ENCODE measurements at places on chromosomes 16 and 17. TPM values are rescaled to one million over a fixed set of nuclear protein-coding genes. Genes with fewer than 3 reads are reported as not detected.
A peak's percentile ranks its signal among the peaks of the same experiment; 100 is the strongest.

GRCh38 chr16:48075398-48075797, 80.4 kb downstream of the ABCC12 start:
- DNase-seq = no peak

The RAB40B gene
- polyA plus RNA-seq = 16.7 TPM

The MSLN gene
- 18.1 TPM for polyA plus RNA-seq

- no peak for DNase-seq
Measured at GRCh38 chr17:17035490-17035889, 6.8 kb upstream of the MPRIP start.

The TMEM94 gene
- polyA plus RNA-seq = 101 TPM

DNA sequence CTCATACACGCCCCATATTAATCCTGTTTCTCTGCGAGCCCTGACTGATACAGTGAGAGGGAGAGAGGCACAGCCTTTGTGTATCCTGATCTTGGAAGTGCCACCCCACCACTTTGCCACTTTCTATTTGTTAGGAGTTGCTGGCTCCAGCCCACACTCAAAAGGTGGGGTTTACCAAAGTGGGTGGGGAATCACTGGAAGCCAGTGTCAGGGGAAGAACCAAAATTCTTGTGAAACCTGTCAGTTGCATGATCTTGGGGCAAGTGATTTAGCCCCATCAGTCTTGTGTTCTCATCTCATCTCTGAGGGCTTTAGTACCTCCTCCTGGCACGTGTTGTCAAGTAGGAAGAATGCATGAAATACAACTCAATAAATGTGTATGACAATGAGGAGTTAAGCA, 119.5 kb downstream of the SOX9 start:
- no peak for DNase-seq

The TMEM114 gene
- polyA plus RNA-seq = 0.18 TPM

- no peak for DNase-seq
Measured at GRCh38 chr16:46852130-46852529, 21.1 kb upstream of the C16orf87 start.

DNA sequence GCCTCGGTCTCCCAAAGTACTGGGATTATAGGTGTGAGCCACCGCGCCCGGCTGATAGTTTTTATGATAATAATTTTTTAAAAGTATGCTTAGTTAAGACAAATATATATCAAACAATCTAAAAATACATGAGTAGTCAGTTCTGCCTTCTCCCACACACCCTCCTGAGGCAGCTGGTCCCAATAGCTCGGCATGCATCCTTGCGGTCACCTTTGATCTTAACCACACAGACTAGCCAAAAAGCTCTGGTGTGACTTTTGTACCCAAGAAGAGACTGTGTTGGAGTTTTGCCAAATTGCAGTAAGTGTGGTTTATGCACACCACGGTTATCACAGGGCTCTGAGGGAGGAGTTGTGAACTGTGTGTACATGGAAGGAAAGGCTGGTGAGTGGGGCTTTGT, 25.6 kb downstream of the ATP6V0A1 start:
- no peak for DNase-seq

The PDILT gene
- polyA plus RNA-seq = 0.11 TPM

GRCh38 chr16:1991135-1991551, 1.4 kb downstream of the SYNGR3 start:
- DNase-seq = no peak

- DNase-seq = peak; percentile 40
Measured at GRCh38 chr17:73401911-73402310, 90.1 kb upstream of the CDC42EP4 start.

- no peak for DNase-seq
Measured at GRCh38 chr16:85696781-85697180, 8.0 kb upstream of the GINS2 start.

DNA sequence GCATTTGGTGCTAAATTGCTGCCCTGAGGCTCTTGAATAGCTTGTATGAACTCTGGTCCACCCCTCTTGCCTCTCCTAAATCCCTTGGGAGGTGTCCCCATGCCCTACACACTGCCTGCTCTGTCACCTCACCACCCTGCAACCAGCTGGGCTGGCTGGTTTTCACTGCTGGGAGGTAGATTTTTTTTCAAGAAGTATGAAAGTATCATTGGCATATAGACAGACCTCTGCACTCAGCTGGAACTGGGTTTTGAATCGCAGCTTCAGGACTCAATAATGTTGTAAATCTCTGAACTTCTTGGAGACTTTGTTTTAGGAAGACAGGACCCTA, 184.9 kb downstream of the MSI2 start:
- DNase-seq = no peak

DNA sequence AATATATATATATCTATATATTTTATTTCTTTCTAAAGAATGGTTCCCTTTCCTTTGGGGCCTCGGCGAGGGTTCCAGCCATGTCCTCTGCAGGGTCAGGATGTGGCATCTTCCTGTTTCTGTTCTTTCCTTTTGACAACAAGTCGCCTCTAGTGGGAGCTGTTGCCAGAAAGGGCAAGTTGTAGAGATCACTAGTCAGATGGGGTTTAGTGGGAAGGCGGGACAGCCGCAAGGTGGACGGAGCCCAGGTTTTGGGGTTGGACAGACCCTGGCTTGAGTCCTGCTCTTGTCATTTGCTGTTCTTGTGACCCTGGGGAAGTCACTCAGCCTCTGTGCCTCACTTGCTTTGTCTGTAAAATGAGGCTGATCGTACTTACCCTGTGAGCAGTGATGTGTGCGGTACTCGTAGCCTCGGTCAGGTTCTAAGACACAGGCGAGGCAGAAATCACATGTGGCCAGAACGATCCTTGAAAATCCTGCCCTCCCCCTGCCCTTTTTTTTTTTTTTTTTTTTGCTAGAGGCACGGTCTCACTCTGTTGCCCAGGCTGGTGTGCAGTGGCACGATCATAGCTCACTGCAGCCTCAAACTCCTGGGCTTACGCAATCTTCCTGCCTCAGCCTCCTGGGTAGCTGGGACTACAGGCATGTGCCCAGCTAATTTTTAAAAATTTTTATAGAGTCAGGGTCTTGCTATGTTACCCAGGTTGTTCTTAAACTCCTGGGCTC, 80.1 kb downstream of the ABCC6 start:
- no peak for DNase-seq

The CRYBA1 gene
- not detected for polyA plus RNA-seq

- no peak for DNase-seq
Measured at GRCh38 chr16:81551821-81552304, 107.3 kb downstream of the CMIP start.

DNA sequence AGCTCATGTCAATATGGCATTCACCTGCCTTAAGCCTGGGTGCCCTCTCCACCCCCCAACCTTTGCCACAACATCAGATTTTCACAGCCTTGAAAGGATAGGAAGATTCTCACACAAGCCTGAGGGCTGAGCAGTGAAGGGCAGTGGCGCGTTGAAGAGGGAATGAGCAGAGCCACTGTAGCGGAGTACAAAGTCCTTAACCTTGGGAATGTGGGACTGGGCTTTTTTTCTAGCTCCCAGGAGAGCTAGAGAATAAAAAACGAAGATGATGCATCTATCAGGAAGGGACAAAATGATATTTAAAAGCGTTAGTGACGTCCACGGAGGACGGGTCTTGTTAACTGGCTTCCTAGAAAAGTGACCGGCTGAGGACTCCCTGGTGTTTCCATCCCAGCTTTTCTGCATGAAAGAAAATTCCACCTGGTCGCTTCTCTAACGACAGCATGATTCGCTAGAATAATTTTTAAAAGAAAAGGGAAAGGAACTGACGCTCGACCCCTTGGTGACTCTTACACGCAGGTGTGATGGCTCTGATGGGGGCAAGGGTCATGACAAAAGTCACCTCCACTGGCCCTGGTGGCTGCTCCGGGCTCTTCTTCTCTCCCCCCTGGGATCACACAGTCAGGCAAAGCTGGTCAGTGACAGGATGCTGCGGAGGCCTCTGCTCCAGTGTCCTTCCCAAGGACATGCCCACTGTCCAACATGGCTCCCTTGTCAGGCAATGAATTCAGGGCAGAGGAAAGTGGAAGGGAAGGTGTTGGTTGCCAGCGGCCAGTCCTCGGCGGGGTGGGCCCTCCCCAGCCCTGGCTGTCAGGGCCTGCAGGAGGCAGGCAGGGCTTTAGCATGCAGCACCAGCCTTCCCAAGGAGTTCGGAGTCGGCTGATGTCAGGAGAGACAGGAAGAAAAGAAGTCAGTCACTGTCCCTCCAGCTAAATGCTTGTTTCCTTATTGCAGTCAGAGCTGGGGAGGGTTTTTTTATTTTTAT, 58.4 kb upstream of the IRX3 start:
- no peak for DNase-seq

DNA sequence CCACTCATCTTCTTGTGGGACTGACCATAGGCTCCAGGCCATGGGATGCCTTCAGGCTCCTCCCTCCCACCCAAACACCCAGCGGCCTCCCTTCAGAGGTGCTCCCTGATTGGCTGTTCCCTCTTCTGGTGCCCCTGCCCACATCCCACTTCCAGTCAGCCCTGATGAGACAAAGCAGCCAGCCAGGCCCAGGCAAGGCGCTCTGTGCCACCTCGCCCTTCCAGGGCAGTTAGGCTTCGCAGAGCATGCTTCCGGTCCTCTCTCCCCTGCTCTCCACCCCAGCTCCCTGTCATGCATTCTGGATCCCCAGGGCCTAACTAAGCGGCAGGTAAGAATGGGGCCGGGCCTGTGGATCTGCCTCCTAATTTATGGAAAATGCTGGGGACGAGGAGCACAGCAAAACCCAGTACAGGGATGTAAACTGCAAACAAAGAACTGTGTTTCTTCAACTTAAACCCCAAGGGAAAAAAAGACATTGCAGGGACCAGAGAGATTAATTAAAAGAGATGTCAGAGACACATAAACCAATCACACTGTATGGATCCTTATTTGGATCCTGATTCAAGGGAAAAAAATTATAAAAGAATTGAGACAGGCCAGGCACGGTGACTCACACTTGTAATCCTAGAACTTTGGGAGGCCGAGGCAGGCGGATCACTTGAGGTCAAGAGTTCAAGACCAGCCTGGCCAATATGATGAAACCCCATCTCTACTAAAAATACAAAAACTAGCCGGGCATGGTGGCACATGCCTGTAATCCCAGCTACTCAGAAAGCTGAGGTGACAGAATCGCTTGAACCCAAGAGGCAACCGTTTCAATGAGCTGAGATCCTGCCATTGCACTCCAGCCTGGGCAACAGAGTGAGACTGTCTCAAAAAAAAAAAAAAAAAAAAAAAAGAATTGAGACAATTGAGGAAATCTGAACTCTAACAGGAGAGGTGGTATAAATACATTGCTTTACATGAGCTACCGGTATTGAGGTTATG, 26.0 kb downstream of the ZDHHC7 start:
- no peak for DNase-seq

GRCh38 chr17:77107506-77108433, 33.0 kb upstream of the SEC14L1 start:
- DNase-seq = no peak

- DNase-seq = no peak
Measured at GRCh38 chr16:12231666-12232065, 255.1 kb downstream of the SNX29 start.

DNA sequence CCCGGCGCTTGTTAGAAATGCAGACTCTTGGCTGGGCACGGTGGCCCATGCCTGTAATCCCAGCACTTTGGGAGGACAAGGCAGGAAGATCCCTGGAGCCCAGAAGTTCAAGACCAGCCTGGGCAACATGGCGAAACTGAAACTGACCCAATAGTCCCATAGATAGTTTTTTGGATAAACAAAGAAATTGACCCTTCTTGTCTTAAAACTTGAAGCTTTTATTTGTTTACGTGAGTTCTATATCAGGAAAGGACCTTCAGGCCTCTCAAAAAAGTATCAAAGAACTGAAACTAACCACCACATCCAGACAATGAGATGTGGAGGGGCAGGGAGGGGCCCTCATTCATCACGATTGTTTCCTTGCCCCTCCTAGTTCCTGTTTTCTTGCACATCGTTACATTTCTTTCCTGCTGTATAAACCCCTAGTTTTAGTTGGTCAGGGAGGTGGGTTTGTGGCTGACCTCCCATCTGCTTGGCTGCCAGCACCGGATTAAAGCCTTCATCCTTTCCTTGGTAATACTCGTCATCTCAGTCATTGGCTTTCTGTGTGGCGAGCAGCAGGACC, 29.9 kb upstream of the PRM1 start:
- DNase-seq = no peak

DNA sequence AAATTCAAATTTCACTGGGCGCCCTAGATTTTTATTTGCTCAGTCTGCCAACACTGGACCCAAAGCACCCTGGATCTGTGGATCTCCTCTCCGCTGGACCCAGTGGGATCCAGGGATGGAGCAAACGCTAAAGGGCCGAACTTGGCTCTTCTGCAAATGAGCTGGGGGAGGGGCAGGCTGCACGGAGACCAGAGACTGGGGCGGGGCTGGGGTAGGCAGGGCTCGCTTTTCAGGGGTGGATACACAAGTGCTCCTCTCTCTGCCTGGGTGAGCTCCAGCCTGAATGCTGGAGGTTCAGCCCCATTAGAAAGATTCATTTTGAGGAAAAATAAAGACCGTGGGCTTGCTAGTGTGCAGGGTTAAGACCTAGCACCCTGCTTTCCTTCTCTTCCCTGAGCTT, 8.9 kb downstream of the CBX4 start:
- DNase-seq = no peak

The LYRM9 gene
- 23.4 TPM for polyA plus RNA-seq

The CDH11 gene
- polyA plus RNA-seq = 221 TPM

GRCh38 chr17:49294122-49294521, 63.5 kb upstream of the PHOSPHO1 start:
- DNase-seq = no peak

GRCh38 chr16:78246559-78246958, 147.1 kb downstream of the WWOX start:
- no peak for DNase-seq

- DNase-seq = no peak
Measured at GRCh38 chr17:47982645-47983390, 11.9 kb downstream of the CDK5RAP3 start.

The KRTAP9-2 gene
- polyA plus RNA-seq = not detected

DNA sequence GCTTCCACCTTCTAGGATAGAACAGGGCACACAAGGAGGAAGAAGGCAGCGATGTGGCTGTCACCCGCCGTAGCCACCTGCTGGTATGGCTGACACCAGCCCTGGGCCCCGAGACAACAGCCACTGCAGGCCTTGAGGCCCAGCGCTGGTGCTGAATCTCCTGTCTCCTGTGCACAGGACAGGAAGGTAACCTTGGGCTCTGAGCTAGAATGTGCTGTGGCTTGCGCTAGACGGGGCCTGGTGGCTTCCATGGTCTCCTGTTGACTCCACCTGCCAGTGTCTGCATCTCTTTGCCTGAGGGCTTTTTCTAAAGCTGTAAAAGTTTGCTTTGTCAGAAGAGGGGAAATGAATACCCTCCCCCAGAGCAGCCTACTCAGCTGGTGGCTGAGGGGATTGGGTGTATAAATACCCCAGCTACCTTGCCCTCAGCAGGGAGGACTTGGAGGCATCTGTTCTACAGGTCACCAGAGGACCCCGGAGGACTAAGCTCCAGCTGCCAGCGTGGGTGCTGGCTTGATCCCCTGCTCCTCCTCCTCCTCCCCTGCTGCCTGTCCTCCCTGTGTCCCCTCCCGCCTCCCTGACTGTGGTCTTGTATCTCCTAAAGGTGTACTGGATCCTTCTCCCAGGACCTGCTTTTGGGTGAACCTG, 76.1 kb upstream of the SDK2 start:
- DNase-seq = no peak
